Activated T-helper 9 cell treated with anti-CD3 and anti-CD28 coated beads, Interleukin-2, amount 50 U/mL, for 16 hours (primary cell): ENCODE measurements at places on chromosomes 3 and 15.

- peak; percentile 33 for DNase-seq
These were observed 25.3 kb downstream of the EXOG start for GRCh38 chr3:38521391-38521987.

- no peak for DNase-seq
These were observed 20.6 kb downstream of the COPS2 start for GRCh38 chr15:49134683-49135341.

DNA sequence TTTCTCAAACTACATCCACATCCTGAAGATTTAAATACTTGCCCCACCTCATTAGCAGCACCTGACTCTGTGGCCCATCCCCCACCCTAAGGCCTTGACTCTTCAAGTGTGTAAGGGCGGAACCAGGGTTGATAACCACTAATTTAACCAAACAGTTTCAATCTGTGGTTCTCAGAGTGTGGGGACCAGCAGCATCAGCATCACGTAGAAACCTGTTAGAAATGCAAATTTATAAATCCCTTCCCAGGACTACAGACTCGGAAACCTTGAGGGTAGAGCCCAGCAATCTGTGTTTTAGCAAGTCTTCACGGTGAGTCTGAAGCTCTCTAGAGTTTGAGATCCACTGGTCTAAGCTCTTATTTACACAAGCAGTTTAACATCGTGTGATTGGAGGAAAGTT, 12.4 kb downstream of the GNB4 start:
- DNase-seq = no peak

DNA sequence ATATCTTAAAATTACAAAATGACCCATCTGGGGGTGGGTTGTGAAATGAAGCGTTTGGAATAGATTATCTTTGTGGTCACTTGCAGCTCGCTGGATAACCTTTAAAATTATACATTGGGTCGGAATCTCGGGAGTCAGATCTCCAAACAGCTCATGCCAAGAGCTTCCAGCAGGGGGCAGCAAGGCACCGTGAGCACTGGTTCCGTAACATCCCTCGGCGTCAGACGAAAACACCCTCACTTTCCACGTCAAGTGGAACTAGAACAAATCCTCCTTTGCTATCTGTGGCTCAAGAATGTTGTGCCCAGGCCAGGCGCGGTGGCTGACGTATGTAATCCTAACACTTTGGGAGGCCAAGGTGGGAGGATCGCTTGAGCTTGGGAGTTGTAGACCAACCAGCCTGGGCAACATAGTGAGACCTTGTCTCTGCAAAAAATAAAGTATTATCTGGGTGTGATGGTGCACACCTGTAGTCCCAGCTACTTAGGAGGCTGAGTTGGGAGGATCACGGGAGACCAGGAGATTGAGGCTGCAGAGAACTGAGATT, 31.1 kb downstream of the UMPS start:
- peak; percentile 61 for DNase-seq

DNA sequence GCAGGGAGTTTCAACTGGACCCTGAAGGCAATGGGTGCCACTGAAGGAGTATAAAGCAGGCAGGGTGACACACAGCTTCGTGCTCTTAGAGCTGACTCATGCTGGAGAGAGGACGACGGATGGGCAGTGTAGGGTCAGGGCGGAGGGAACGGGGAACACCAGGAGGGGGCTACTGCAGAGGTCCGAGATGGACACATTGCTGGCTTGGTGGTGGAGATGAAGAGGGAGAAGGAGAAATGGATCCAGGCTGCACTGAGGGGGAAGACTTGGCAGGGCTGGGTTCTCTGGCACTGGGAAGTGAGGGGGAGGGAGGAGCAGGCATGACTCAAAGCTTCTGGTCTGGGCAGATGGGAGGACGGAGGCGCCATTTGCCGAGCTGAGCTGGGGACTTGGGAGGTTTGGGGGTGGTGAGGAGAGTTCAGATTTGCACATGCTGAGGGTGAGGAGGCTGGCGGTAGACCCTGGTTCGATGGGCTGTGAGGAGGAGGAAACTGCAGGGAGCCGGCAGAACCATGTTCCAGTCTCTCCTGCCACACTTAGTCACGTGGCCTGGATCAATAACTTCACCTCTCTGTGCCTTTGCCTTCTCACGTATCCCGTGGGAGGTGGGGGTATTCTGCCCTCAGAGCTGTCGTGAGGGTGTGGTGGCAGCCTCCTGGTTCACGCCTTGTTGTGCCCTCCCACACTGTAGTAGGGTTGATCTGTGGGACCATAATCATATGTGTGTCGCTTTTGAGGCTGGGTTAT, 4.6 kb upstream of the KCTD6 start:
- no peak for DNase-seq

- no peak for DNase-seq
These were observed 136.4 kb downstream of the MAGI1 start for GRCh38 chr3:65902304-65902793.

- no peak for DNase-seq
These were observed 239.3 kb downstream of the EPHB1 start for GRCh38 chr3:135034291-135034768.

GRCh38 chr15:67372543-67372942, 118.0 kb downstream of the IQCH start:
- no peak for DNase-seq

DNA sequence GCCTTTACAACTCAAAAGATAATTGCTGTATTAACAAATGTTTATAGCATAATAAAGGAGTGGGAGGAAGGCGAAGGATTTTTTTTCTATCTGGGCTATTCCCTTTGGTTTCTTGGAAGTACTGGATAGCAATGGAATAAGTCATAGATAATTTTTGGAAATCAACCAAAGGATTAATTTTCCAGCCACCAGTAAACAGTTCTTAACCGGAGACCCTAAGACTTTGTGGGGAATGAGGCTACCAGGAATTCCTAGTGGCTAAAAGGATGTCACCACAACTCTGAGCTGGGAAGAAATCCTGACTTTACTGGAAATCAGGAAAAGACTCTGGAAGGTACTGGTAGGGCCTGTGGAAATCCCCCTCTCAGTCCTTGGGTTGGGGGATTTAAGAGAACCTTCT, 138.4 kb upstream of the RARB start:
- DNase-seq = no peak

- no peak for DNase-seq
These were observed 58.4 kb upstream of the ARL8B start for GRCh38 chr3:5063724-5064123.

- DNase-seq = no peak
These were observed 152.9 kb downstream of the XXYLT1 start for GRCh38 chr3:195117978-195118581.

- DNase-seq = no peak
These were observed 266.8 kb downstream of the ABHD5 start for GRCh38 chr3:43957553-43957952.
